NCI-H187 (cell line): ENCODE measurements at places on chromosomes 2 and 18.

GRCh38 chr2:24824966-24825882 lies 32.0 kb downstream of the CENPO start:
- DNase-seq = no peak

DNA sequence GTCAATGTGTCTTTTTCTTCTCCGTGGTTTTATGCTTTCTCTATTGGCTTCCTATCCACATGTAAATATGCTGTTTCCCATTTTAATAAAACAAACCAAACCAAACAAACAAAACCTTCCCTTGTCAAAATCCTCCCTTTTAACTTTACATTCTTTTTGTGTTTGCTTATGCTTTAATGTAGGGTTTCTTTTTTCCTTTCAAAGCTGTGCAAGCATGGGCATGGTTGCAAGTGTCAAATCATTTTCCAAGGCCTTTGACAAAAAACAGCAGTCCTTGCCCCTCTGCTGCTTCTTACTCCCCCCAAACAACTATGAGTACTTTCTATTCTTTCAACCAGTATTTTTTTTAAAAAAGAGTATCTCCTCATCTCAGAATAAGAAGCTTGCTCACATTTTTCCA lies 66.0 kb upstream of the ACYP2 start:
- no peak for DNase-seq

- DNase-seq = no peak
These were observed 440.5 kb downstream of the NBAS start for GRCh38 chr2:15120631-15121030.

DNA sequence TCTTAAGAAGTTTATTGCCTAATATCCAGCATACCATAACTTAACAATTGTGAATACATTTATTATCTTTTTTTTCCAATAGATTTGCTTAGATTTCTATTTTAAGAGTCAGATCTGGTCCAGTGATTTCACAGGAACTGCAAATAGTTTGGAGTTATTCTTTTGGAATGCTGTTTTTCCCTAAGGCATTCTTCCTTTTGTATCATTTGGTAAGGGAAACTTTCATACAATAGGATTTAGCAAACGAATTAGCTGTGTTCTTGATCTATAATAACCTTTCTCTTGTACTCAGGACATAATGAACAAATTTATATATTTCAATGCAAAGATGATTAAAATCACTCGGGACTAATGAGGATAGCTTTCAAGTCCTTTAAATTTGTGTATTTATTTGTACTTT lies 201.6 kb downstream of the ERBB4 start:
- no peak for DNase-seq

GRCh38 chr2:130826821-130827501 lies 9.8 kb upstream of the ARHGEF4 start:
- no peak for DNase-seq

- no peak for DNase-seq
These were observed 5.4 kb downstream of the HS6ST1 start for GRCh38 chr2:128313091-128313836.

GRCh38 chr2:10775831-10776230 lies 36.8 kb downstream of the PDIA6 start:
- no peak for DNase-seq

GRCh38 chr2:8612734-8613179 lies 69.1 kb upstream of the ID2 start:
- no peak for DNase-seq

DNA sequence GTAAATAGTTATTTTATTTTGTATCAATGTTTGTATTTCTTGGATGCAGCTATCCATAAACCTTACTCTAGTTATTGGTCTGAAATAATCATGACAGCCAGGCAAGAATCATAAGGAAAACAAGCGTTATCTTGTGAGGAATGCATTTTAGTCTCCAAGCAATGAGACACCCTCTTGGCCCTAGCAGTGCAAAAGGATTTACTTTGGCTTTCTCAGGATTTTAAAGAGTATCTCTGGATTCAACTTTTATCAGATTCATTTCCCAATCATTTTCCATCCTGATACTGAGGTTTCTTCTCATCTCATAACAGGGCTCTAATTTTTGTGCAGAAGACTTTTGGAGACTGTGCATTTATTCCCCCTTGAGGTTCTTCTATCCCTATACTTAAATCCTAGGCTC lies 480.8 kb downstream of the TMX3 start:
- no peak for DNase-seq

DNA sequence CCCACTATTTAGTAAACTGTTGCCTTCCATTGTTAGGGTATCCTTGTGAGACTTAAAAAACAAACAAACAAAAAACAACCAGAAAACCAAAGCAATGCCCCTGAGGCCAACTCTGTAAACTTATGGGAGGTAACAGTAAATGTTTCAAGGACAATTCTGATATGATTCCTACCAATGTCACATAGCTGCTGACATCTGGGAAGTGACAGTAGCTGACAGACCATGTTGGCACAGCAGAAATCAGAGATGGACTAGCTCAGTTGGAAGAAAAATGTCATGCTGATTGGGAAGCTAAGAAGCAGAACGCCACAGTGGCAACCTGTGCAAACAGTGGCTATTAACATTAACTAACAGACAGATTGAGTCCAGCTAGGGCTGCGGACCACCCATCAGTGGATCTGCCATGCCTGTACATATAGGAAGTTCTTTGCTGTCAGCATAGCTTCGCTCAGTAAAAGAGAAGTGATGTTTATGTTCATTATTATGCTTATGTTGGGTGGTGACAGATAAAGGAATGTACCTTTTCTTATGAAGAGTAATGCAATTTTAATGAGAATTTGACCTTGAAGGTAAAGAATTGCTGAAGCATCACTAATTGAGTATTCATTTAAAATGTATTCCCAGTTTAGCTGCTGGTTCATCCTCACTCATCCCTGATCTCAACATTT lies 180.6 kb downstream of the PARD3B start:
- DNase-seq = no peak

- no peak for DNase-seq
These were observed 261.0 kb upstream of the CXCR4 start for GRCh38 chr2:136378712-136379595.

DNA sequence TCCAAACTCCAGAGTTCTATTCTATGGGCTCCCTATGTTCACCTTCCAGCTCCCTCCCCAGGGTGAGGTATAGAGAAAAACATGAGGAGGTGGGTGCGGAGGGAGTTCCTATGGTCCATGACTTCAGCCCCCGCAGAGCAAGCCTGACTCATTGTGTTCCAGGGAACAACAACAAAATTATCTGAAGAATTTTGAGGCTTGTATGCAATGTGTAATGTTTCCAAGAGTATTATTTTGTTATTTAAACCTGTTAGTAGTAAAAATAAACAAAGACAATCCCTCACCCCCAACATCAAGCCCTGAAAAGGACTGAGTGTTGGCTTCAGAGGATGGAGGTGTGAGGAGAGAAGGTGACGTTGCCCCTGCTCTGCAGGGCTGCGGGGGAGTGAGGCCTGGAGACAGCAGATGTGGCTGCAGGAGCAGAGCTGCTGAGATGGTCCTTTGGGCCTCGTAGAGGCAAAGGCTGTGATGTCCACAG lies 29.0 kb downstream of the LAMA3 start:
- no peak for DNase-seq

DNA sequence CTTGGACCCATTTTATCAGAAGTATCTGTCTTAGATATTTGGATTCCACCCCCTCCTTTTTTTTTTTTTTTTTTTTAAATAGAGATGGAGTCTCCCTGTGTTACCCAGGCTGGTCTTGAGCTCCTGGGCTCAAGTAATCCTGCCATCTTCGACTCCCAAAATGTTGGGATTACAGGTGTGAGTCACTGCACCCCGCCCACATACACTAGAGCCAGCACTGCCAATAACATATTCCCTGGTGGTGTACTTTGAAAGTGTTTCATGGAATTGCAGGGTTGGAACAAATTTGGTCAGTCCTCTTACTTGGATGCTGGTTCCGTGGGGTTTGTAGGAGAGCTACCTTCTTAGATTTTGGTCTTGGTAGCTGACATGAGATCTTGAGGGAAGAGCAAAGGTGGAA lies 15.0 kb downstream of the PDCL3 start:
- DNase-seq = no peak

GRCh38 chr2:70671092-70671675 lies 96.8 kb downstream of the ADD2 start:
- no peak for DNase-seq

GRCh38 chr18:331221-331821 lies 63.5 kb upstream of the THOC1 start:
- no peak for DNase-seq

- no peak for DNase-seq
These were observed 51.7 kb downstream of the ARMC9 start for GRCh38 chr2:231250146-231250545.

- no peak for DNase-seq
These were observed 2.8 kb downstream of the MFSD2B start for GRCh38 chr2:24012521-24013188.

- no peak for DNase-seq
These were observed 69.7 kb downstream of the DIPK1C start for GRCh38 chr18:74387383-74387782.

DNA sequence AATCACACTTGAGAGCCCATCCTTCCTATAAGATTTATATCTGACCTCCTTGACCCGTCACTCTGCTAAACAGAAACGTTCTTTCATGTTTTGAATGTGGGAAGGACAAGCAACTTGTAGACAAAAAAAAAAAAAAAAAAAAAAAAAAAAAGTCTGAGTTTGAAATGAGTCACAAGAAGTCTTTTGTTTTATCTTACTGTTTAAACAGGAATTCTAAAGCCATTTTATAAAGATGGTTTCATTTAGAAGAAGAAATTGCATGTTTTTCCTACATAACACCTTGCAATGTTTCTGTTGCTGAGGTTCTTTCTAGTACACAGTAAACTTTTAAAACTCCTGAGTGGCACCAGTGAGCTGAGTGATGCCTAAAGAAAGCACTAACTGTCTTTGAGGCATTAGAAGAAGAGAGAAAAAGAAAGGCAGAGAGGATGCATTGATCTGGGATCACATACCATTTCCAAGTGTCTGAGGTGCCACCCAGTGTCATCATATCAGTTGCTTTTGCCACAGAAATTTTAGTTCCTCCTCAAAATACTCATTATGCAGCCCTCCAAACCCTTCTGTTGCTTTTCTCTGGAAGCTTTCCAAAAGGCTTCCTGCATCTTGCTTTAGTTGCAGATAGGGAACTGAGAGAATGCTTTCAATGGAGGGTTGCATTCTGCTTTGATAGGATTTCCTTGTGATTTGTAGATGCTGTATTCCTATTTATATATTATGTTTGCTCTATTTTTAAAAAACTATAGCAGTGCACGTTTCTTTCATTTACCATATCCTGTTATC lies 69.1 kb downstream of the ACVR2A start:
- DNase-seq = no peak

DNA sequence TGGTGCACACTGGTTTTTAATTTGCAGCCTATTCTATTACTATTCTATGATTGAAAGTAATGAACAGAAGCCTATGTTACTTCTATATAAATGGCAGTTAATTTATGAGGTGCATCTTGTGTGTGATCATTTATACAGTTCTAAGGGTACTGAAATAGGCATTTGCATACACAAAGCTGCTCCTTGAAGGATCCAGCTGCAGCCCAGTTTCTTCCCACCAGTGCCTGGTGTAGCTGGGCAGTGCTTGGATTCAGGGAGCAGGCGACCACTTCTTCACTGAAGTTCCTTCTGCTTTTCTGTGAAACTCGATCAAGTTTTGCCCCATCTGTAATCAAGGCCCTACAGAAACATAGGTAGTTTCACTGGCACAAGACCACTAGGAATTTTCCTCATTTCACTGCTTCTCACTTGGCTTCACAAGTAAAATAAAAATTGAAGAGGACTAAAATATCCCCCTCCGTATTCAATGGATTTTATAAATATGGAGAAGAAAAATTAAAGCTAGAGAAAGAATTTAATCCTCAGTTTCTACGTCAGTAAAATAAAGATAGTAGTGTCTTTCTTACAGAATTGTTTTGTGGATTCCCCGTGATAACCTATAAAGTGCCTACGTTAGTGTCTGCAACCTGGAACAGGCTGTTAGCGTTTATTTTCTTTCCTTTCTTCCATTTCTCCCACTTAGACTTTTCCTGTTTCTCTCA lies 1.7 kb upstream of the LPIN2 start:
- no peak for DNase-seq

GRCh38 chr2:98903767-98904485 lies 32.1 kb downstream of the CRACDL start:
- peak; percentile 68 for DNase-seq

DNA sequence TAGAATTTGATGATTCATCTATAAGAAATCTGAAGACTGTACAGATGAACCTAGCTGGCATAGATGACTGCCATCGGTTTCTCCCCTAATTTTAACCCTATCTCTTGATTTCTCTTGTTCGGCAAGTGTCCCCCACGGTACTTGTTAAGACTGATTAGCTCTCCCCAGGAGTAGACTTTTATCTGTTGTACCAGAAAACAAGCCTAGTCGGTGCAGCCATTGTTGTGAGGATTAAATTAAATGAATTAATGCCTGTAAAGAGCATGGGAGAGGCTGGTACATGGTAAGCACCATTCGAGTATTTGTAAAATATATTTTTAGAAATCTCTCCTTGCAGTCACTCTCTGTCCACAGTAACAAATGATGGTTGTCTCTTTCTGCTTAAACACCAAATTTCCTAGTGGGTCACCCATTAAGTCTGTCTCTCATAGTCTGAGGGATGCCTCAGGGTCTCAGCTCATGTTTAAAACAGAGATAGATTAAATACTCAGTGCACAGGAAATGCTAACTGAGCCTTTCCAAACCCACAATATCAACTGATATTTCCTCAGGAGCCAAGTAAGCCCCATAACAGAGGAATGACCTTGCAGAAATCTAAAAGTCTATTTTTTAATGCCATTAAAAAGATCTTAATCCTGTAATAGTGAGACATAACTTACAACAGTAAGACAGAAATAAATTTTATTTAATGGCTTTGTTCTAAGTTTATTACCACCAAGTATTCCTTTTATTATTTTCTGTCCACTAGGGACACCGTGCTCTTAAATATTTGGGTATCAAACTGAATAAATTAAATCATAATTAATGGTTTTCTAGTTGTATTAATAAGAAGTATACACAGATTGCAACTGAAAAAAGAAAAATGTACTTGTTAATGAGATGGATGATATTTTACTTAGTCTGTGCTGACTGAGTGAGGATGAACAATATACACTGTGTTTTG lies 2.9 kb upstream of the B4GALT6 start:
- DNase-seq = no peak

GRCh38 chr2:161576421-161576820 lies 47.8 kb upstream of the SLC4A10 start:
- no peak for DNase-seq

DNA sequence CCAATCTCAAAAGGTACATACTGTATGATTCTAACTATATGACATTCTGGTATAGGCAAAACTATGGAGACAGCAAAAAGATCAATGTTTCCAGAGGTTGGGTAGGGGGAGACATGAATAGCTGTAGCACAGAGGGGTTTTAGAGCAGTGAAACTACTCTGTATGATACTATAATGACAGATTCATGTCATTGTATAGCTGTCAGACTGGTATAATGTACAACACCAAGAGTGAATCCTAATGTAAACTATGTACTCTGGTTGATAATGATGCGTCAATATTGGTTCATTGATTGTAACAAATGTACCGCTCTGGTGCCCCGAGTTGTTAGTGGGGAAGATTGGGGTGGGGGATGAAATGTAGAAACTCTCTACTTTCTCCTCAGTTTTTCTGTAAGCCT lies 172.4 kb upstream of the SPOPL start:
- no peak for DNase-seq
